H1 (cell line): ENCODE measurements at places on chromosomes 2 and 18. TPM values are rescaled to one million over a fixed set of nuclear protein-coding genes. Genes with fewer than 3 reads are reported as not detected.

GRCh38 chr18:48006415-48007175 is 76.1 kb upstream of the SMAD2 start:
- DNase-seq: no peak

The ITGB6 gene
- total RNA-seq: not detected in 2 replicates

GRCh38 chr2:109285244-109285651 is 156.2 kb downstream of the SH3RF3 start:
- DNase-seq: no peak

The PDK1 gene
- total RNA-seq: 18.2 and 18.7 TPM in 2 replicates

The AQP12B gene
- total RNA-seq: not detected in 2 replicates

GRCh38 chr2:37011130-37011529 is 44.8 kb upstream of the STRN start:
- no peak for DNase-seq

- DNase-seq: no peak
Observed at GRCh38 chr2:181234487-181234891, 222.7 kb upstream of the ITGA4 start.

GRCh38 chr2:204665771-204666170 is 120.5 kb downstream of the PARD3B start:
- DNase-seq: no peak

The RAX gene
- 0.52 and 0.80 TPM in 2 replicates for total RNA-seq

- no peak for DNase-seq
Observed at GRCh38 chr2:238585836-238586821, 159.4 kb downstream of the ASB1 start.

DNA sequence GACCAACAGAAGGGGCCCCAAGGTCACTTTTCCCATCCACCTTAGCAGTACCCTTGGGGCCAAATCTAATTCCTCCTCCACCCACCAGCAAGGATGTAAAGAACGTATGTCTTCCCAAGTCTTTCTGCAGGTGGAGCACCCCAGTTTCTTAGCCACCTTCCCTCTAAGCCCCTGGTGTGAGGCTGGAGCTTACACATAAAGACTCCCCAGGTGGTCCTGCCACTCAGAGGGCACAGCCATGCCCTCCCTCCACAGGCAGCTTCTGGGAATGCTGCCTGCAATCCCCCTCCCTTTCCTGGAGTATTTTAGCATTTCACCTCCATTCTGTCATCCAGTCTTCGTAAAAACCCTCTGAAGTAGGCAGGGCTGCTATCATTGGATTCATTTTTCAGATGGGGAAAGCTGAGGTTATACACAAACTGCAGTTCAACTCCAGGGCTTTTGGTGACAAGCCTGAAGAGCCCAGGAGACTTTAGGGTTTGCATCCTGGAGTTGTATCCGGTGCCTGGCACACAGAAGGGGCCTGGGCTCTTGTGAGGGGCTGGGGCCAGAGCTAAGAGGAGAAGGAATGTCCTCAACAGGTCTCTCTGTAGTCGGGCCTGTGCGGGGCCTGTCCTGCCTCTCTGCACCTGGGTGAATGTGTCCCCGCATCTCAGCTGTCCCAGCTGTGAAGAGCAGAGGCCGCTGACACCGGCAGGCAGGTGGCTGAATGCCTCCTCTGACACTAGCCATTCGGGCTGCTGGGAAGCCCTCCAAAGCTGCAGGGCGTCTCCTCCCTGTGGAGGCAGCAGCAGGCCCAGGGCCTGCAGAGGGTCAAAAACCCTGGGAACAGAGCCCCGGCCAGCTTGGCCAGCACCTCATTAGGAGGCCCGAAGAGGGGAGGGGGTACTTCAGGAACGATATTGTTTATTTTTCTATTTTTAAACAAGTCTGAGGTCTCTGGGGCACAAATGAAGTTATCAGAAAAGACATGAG is 27.6 kb downstream of the CIB4 start:
- DNase-seq: no peak

DNA sequence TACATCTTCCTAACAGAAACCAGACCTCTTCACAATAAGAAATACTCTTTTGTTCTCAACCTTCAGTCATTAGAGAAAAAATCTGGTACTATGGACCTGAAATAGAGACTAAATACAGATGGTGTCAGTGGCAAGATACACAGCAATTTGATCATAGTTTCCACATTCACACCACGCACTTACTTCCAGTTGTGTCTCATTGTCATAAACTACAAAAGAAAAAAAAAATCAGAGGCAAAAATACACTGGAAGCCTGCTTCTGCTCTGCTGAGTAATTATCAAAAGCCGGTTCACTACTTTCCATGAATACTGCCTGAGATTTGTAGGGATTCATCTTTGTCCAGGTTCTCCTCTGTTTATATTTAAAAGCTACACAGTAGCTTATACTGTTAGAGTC is 182.6 kb downstream of the PID1 start:
- no peak for DNase-seq

- no peak for DNase-seq
Observed at GRCh38 chr2:143803936-143804335, 674.7 kb downstream of the ARHGAP15 start.

DNA sequence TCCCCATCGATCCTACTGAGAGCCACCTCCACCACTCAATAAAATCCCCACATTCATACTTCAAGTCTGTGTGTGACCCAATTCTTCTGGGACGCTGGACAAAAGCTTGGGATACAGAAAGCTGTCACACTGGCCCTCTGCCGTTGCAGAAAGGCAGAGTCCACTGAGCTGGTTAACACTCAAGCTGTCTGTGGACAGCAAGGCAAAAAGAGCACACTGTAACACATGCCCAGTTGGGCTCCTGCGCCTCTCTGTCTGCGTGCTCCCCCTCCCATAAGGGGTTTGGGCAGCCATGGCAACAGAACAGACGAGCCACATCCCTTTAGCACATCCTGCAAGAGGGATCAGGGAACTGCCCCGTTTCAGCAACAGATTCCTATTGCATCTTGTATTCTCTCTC is 106.9 kb upstream of the RGPD4 start:
- DNase-seq: no peak

The FOXI3 gene
- total RNA-seq: 15.9 and 17.1 TPM in 2 replicates
